Panc1 (cell line): ENCODE measurements at places on chromosomes 2 and 18.

DNA sequence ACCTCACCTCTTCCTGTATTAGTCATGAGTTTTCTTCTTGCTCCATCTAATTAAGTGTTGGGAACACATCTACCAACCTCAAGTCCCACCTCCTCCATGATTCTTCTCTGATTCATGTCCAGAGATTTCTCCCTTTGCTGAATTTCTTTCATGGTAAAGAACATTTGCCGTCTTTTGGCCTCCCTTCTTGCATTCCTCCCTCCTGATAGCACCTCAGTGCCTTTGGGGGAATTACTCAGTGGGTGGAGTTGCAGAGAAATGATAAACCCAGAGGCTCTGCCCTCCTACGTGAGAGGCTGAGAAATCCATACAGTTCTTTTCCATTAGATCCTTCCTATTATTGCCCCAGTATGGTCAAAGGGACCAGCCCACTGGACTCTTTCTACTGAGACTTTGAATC, 651.9 kb downstream of the SLC4A3 start:
- no peak for DNase-seq

DNA sequence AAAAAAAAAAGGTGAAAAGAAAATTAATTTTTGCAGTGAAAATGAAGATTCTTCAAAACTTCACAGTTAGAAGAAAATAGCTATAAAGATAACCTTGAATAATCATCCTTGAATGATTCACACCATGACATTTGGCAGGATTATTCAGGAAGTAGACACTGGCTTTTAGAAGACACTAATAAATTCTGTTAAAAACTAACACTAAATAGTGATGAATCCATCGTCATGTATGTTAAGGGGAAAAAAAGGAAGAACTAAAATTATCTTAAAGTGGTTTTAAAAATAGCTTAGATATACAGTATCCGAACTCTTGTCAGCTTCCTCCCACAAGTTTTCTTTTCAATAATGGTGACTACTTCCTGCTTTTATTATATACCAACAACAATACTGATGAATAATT, 10.2 kb downstream of the USP37 start:
- DNase-seq = no peak

DNA sequence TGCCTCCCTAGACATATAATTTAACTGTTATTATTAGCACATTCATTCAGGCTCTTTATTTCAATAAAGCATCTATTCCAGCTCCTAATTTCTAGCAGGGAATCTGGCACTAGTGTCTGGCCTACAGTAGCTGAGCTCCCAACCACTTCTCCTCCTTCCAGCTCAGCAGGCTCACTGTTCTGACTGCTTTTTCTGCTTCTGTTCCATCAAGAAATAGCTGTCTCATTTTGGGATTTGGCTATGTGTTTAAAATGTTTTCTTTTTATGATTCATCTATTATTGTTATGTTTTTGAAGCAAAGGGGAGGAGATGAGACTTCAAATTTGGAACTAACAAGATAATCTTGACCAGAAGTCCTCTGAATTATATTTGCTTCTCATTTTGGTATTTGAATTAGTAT, 172.7 kb upstream of the SMAD7 start:
- no peak for DNase-seq

DNA sequence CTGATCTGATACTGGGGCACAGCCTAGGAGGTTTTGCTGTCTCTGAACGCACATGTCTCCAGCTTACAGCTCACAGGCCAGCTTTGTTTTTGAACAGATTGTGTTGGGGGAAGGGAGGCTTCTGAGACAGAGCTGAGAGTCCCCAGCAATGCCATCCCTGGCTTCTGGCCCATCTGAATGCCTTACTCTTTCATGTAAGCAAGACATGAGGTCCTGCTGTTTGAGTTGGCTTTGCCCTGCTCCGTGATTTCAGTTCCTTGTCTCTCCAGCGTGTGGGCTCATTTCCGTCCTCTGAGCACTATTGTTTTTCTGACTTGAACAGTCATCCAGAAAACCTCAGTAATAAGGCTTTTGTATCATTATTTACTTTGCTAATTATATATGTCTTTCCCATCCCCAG, 194.9 kb upstream of the TNP1 start:
- DNase-seq = no peak

DNA sequence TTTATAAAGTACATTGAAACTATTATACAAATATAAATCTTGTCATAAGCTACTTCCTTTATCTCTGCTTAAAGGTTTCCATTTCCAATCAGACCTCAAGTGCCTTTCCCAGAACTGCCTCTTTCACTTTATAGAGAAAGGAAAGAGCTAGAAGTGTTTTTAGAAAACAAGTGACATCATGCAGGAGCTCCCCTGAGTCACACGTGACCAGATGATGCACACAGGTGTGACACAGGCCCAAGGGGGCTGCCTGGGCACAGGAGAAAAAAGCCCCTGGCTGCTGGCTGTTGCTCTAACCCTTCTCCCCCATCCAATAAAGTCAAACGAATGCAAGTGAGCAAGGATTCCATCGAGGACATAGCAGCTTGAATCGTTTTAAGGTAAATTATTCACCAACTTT, 21.4 kb upstream of the SH3BP4 start:
- DNase-seq = no peak

GRCh38 chr18:38751898-38752297, 1186.3 kb upstream of the CELF4 start:
- no peak for DNase-seq
